Activated naive CD4-positive, alpha-beta T cell (primary cell): ENCODE measurements at places on chromosomes 1 and 21.

- DNase-seq = no peak
Measured at GRCh38 chr21:14900611-14901010, 164.2 kb downstream of the NRIP1 start.

GRCh38 chr1:35572296-35572695 lies 818 bp upstream of the TFAP2E start:
- DNase-seq = no peak

DNA sequence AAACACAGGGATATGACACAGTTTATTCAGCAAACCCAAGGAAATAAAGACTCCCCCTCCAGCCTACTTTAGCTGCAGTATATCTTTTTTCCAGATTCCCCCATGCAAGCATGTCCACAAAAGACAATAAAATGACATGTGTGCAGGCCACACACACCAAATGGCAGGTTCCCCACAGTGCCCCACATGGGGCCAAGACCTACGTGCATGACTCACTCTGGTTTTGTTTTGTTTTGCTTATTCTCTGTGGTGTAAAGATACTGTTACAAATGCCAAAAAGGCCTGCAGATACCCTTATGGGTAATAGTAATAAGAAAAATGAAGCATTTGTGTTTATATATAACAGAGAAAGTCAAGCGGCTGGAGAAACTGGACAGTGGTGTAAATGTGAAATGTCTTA lies 71.6 kb downstream of the RD3 start:
- no peak for DNase-seq

GRCh38 chr1:32701951-32702598 lies 495 bp downstream of the SYNC start:
- no peak for DNase-seq

DNA sequence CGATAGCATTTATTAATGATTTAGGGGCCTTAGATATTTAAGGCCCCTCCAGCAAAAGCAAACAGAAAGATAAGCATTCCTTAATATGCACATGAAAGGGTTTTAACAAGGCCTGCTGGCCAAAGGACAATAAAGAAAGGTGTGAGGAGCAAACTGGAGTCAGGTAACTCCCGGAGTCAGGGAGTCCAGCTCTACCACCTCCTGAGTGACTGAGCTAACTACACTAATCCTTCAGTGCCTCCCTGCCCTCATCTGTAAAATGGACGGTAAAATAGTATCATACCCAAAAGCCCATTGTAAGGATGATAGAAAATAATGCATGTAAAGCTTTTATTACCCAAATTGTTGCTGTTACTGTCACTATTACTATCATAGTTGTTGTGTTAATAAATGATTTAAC lies 161.7 kb downstream of the SIPA1L2 start:
- DNase-seq = no peak

- DNase-seq = no peak
Measured at GRCh38 chr21:45112371-45112770, 38.0 kb downstream of the ADARB1 start.

- DNase-seq = no peak
Measured at GRCh38 chr1:233086961-233087881, 136.8 kb downstream of the NTPCR start.

GRCh38 chr1:51799372-51799771 lies 79.2 kb downstream of the NRDC start:
- DNase-seq = no peak

DNA sequence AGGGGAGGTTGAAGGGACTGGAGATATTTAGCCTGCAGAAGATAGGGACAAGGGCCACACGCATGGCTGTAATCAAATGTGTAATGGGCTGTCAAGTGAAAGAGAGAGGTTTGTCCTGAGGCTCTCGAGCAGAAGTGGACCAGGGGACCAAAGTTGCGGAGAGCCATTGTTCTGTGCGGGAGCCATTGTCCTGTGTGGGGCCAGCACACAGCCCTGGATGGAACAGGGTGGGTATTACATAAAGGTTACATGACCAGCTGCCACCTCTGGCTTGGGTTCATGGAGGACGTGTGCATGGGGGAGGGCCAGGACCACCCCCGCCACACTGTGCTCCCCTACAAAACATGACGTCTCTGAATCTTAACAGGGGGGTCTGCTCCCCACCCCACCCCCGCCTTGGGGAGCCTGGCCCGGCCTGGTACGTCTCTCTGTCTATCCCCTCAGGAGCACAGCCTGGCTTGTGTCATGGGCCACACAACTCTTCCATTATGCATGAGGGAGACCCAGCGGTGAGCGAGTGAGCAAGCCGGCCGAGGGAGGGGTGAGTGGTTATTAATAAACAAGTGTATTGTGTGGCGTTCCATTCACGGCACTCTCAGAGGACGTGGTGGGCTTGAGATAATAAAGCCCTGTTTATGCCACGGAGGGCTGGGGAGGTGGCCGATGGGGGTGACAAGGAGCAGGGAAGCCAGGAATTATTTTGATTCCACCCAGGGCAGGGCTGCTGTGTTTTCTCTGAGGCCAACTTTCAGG lies at the start of gene NFASC:
NFASC (plus strand) TSS at position 703 of the 753 bp plus-strand sequence. CDS start 73,454 bp downstream, outside the sequence.
- DNase-seq = no peak

DNA sequence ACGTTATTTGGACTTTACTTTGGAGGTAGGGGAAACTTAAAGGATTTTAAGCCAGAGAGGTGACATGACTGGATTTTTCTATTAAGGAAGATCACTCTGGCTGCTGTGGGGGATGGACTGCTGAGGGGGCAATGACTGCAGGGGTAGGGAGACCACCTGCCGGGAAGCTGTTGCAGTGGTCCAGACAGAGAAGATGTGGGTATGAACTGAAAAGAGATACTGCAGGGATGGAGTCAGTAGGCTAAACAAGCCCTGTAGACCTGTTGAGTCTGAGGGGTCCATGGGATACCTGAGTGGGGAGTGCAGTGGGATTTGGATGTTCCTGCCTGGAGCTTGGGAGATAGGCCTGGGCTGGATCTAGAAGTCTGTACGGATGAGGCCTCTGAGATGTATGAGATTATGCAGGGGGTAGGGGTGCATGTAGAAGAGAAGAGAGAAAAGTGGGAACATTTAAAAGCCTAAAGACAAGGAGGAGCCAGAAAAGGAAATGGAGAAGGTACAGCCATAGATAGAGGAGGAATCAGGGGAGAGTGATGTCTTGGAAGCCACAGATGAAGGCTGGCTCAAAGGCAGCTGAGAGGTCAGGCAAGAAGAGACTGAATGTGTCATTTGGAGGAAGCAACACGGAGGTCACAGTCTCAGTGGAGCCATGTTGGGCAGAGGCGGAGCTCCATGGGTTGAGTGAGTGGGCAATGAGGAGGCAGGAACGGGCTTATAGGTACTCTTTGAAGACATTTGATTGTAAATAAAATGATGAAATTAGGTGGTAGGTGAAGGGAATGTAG lies 25.9 kb upstream of the KCNA2 start:
- no peak for DNase-seq

DNA sequence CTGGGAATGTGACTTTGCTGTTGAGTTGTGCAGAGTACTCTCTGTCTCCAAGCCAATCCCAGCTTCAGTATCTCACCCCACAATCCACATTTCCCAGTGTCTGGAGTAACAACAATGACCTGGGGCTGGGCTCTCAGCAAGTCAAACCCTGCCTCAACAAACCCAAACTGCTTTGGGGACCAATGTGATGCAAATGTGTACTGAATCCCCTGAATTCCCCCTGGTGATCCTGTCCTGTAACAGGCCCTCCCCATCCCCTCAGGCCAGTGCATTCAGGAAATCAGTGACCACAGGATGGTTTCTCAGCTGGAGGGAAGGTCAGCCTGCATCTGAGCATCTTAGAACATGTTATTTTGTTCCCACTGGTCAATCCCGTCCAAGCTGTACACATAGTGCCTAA lies 36.7 kb upstream of the HAO2 start:
- DNase-seq = no peak

DNA sequence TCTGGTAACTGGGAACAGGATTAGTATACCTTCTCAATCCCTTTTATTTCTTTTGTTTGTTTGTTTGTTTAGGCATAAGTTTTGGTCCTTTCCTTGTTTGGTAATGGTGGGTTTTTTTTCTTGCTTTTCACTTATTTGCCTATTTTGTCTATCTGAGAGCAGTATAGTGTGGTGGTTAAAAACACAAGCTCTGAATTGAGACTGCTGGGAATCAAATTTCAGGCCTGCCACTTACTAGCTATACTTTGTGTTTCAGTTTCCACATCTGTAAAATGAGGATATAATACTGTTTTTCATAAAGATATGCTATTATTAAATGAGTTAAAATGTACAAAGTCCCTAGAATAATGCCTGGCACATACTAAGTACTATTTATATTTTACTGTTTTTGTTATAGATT lies 81.6 kb upstream of the IVNS1ABP start:
- no peak for DNase-seq

- no peak for DNase-seq
Measured at GRCh38 chr1:166089804-166090203, 77.0 kb downstream of the FAM78B start.

- no peak for DNase-seq
Measured at GRCh38 chr1:183806675-183807074, 1.8 kb downstream of the RGL1 start.

DNA sequence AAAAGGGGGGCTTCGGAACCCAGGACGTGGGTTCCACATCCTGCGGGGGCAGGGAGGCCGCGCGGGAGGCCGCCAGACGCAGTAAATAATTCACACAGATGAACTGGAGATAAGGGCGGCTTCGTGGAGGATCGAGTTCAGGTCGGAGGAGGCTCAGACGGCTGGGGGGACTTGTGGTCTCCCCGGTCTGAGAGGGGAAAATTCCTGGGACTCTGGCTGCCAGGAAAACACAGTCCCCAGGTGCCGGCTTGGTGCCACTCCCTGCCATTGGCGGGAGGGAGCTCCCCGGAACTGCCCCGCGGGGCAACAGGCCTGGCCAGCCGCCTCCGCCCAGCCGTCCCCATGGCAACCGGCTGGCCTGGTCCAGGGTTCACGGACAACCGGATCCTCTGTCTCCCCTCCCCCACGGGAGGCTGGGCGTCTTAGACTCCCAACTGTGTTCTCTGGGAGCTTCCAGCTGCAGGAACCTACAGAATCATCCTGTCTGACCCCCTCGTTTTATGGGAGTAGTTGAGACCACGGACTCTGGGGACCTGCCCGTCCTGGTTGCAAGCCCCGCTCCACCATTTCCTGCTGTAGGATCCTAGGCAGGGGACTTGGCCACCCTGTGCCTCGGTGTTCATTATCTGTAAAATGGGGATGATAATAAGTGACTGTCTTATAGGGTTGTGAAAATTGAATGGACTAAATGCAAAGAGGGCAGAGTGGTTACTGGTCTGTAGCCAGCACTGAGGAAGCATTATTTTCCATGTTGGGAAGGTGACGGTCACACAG lies 9.6 kb downstream of the CAMK2N1 start:
- DNase-seq = no peak

DNA sequence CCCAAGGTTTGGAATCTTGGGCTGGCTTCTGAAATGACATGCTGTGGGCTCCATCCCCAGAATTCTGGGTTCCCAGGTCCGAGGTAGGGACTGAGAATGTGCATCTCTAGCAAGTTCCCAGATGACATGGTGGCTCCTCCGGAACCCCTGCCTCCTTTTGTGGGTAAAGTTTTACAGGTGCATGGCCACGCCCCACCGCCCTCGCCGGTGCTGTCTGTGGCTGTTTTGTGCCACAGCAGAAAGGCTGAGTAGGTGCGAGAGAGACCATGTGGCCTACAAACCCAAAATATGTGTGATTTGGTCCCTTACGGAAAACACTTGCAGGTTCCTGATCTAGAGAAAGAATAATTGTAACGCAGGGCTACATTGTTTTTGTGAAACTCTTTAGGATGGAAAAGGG lies 30.9 kb downstream of the SKI start:
- DNase-seq = no peak

DNA sequence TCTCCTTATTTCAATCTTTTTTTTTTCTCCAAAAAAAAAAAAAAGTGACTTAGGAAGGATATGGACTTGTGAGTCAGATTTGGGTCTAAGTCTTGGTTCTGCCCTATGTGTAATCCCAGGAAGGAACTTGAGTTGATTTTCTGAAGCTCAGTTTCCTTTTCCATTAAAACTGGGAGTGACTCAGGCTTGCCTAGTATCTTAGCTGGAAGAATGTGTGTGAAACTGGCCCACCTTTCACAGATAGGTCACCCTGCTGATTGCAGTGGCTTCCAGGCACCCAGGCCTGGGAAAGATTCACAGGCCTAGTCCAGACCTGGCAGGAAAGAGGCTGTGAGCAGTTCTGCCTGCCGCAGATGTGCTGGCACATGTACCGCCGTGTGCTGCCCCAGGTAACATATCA lies 218.3 kb upstream of the HOOK1 start:
- no peak for DNase-seq

GRCh38 chr1:103267893-103268292 lies 159.6 kb upstream of the COL11A1 start:
- DNase-seq = no peak

GRCh38 chr1:63877021-63877767 lies 103.4 kb downstream of the ROR1 start:
- no peak for DNase-seq

GRCh38 chr1:192443616-192444015 lies 126.8 kb downstream of the RGS21 start:
- no peak for DNase-seq

DNA sequence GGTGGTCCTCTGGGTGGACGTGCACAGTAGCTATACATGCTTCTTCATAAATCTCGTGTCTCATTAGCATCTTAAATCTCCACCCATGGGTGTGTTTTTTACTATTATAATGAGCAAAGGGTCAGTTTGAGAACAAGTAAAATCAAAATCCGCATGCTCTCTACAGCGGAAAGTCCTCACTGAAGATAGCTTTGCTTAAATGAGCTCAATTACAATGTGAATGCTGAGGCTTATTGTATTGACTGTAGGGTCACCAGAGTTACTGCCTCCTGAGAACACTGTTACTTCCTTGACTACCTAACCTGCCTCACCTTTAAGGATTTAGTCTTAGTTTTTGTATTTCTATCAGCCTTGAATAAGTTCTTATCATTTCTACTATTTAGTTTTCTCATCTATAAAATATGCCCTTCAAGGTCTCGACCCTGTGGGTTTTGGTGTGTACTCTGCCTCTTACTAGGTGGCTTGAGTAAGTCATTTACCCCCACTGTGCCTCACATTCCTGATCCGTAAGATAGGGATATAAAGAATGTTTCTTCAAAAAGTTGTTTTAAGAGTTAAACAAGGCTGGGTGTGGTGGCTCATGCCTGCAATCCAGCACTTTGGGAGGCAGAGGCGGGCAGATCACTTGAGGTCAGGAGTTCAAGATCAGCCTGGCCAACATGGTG lies 7.9 kb downstream of the SLAMF7 start:
- DNase-seq = no peak
